ENCODE measurements at places on chromosomes 7 and 10.

- DNase-seq: no peak
Measured at GRCh38 chr7:111388912-111389311, 173.4 kb downstream of the IMMP2L start.

DNA sequence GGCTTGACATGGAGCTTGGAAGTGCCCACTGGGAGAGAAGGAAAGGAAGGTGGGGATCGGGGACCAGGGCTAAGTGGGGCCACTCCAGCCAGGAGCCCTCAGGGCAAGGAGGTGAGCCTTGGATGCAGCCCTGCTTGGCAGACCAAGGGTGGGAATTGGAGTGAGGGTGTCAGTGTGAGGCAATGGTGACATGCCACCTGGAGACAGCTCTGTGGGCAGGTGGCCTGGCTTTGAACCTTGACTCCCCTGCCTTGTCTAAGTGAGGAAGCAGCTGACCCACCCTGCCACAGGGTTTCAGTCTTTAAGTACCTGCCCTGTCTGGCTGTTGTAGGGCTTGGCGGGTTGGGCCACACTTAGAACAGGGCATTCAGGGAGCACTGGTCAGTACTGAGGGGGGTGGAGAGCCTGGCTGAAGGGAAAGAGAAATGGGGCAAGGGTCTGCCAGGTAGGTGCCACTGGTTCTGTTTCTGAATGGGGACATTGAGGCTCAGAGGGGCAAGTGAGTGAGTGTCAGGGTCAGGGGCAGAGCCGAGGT is 4.8 kb downstream of the RAMP3 start:
- no peak for DNase-seq

DNA sequence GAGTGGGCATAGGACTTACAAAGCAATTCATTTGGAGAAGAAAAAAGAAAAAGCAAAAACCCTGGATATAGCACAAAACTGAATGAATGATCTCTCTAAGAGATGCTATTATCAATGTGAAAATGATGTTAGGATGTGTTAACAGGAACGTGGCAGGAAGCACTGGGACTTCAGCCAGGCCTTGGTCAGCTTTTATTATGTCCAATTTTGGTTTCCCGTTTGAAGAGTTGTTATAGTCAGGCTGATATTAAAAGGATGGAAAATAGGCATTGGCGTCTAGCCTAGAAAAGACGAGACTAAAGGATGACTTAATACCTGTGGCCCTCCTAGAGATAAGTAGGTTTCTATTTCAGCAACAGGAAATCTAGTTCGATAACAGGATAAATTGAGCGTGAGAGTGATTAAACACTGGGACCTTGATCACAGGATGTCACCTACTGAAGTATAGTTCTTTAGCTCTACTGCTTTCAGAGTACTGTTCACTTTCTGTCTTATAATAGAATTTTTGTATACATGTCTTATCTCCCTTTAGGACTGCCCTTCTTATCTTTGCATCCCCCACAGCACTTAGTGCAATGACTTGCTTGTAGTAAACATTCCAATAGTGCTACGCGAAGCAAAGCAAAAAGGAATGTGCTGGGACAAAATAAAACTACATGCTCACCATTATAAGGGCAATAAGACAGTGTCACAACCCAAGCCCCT is 99.8 kb upstream of the AGBL3 start:
- DNase-seq: no peak

DNA sequence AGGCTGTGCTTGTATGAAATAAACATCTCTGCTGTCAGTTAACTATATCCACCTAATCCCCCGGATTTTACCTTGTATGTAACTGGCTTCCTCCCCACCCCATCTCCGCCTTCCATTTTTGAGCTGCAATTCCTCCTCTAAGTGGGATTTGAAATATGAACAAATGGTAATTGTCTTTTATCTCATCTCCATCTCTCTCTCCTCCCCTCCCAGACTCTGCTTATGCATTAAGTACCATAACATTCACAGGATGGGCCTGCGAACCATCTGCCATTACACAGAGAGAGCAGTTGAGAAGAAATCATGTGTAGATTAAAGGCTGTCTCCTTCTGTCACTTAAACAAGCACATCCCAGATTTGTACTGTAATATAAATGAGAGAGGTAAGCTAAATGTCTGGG is 1169.9 kb downstream of the TYW1 start:
- DNase-seq: no peak

DNA sequence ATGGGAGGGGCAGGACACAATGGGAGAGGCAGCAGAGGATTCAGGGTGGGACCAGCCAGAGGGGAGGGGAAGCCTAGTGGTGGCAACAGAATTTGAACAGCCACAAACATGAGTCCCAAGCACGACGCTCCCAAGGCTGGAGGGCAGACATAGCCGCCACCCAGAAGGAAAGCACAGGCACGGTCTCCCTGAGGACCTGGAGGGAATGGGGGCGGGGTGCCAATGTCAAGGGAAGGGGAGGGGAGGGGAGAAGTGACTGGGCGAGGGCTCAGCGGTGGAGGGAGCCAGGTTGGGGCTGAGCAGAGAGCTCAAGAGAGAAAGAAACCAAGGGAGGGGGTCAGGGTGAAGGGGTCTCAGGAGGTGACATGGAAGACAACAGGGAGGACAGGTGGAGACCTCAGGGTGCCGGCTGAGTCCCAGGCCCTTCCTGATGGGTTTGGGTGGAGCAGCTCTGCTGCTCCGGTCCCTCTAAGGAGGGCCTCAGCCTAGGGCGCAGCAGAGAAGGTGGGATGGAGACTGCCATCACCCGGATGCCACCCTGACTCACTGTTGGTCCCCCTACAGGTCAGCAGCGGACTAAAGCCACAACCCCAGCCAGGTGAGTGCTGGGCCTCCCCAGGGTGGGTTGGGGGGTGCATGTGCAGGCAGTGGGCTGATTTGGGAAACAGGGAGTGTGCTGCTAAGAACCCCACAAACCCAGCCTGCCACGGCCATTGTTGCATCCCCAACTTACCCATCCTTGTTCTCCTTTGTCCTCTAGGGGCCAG is 24.2 kb downstream of the PILRA start:
- no peak for DNase-seq

- DNase-seq: no peak
Measured at GRCh38 chr10:43234471-43235041, 32.3 kb downstream of the RASGEF1A start.

GRCh38 chr10:9068003-9068402 is 1013.5 kb downstream of the GATA3 start:
- DNase-seq: no peak

DNA sequence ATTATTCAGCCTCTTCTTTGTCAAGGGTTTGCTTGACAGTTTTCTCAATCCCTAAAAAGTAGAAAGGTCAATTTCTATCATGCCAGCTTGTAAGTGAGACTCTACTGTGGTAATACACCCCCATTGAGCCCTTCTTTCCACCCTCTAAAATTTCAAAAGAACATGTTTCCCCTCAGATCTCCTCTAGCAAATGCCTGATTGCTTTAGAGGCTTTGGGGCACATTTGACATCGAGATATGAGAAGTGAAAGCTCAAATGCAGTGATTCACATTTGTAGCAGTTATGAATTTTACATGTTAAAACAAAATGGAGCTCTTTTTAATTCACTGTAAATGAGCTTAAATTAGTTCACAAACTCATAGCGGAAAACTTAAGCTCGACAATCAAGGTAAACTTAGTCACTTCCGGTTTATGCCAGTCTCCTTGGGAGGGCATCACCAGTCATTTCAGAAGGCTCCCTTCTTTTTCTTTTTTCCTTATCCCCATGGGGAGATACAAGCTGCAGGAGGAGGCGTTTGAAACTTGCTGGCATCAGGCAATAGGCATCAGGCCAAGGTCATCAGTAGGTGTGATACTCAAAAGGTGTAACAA is 55.3 kb upstream of the ADO start:
- DNase-seq: no peak

GRCh38 chr7:36522453-36523007 is 132.9 kb downstream of the ANLN start:
- no peak for DNase-seq

- no peak for DNase-seq
Measured at GRCh38 chr10:7592627-7593026, 74.1 kb downstream of the ITIH5 start.

- DNase-seq: no peak
Measured at GRCh38 chr7:46864716-46865115, 717.2 kb downstream of the TNS3 start.

DNA sequence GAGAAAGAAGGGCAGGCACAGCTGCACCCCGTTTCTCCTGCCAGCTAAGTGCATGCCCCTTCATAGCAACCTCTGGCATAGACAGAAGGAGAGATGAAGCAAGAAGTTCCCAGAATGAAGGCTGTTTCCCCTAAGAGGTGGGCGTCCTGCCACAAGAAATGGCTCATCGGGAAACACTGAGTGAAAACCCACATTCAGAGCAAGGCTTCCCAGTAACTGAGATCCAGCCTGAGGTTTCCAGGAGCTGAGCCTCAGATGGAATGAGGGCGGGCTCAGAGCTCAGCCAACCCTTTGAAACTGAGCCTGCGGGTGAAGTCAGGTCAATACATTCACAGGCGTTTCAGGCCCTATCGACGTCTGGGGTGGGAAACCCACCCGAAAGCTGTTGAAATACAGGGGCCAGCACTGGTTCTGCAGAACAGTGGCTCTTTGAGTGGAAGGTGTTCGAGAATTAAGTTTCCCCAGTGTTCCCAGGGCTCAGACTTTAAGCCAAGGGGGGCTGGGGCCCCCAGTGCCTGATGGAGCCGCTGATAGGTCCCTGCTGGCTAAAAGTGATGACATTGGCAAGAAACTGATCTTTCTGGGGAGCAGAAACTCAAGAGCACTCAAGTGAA is 510.2 kb downstream of the RPS24 start:
- no peak for DNase-seq

GRCh38 chr7:1555813-1556543 is at the start of gene TMEM184A:
Gene TMEM184A, minus strand, starts transcription at chr7:1556205. Its CDS starts 721 bp downstream, at chr7:1555484.
- peak; percentile 70 for DNase-seq

- no peak for DNase-seq
Measured at GRCh38 chr7:123259759-123260158, 60.0 kb upstream of the SLC13A1 start.

GRCh38 chr7:41882256-41882655 is 179.4 kb upstream of the INHBA start:
- no peak for DNase-seq

- DNase-seq: no peak
Measured at GRCh38 chr10:106078895-106079576, 1085.5 kb downstream of the SORCS1 start.

DNA sequence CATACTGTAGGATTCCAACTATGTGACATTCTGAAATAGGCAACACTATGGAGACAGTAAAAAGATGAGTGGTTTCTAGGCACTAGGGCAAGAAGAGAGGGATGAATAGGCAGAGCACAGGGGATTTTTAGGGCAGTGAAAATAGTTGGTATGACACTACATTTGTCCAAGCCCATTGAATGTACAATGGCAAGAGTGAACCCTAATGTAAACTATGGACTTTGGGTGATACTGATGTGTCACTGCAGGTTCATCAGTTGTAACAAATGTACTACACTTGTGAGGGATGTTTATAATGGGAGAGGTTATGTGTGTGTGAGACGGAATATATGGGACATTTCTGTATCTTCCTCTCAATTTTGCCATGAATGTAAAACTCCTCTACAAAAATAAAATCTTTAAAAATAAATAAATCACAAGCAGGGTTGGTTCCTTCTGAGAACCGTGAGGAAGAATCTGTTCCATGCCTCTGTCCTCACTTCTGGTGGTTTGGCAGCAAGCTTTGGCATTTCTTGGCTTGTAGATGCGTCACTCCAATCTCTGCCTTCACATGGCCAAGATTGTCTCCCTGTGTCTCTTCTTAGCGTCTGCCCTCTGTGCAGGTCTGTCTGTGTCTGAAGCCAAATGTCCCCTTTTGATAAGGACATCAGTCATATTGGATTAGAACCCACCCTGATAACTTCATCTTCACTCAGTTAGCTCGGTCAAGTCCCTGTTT is 83.1 kb upstream of the AGBL3 start:
- no peak for DNase-seq

DNA sequence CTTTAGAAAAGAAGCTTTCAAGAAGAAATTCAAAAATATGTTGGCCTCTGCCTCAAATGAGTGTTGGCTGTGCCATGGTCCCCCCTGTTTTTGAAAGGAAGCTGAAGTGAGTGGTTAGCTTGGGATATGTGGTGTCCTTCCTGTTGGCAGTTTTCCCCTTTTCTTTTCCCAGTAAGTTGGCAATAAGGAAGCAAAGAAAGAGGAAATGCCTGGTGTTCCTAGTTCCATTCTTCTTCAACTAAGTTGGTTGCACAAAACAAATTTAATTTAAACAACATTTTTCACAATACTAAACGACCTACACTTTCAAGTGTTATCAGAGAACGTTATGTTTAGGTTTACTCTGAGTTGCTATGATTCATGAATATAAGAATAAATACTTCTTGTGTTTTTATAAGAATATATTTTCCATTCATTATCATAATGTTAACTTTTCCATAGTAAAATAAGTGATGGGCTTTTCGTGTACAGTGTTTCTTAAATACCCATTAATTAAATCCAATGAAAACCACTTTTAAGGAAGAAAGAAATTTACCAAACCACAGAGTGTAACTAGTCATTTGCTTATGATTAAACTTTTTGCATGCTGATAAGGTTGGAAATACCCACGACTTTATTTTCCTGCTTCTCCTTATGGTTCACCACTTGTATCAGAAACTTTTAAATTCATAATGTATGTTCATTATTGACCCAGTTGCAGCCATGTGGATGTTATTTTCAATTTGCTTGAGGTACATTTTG is 7.7 kb downstream of the HDAC9 start:
- DNase-seq: no peak

GRCh38 chr10:95873139-95873538 is 34.6 kb upstream of the CC2D2B start:
- no peak for DNase-seq

DNA sequence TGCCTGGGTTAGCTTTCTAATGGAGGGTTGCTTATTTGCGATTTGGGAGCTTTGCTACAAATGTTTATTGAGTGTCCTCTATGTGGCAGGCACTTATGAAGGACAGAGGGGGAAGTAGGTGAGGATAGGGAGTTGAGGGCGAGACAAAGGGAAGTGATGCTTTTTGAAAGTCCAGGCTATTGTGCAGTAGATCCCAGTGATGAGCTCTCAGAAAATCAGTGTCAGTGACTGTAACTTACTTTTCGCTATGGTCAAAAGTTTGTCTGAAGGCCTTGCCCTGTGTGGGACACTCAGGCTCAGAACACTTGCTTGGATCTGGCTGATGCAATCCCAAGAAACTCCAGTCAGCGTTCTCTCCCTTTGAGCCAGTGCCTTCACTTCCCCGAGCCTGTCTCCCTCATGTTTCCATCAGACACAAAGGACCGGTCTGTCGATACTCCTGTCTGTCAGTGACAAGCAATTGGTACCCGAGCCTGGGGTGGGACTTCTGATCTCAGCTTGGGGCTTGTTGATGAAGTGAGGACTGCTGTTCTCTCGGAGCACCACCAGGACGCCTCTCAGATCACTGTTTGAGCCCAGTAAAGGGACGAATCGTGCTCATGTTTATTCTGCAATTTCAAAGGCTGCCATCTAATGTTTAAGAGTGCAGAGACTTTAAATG is 63.1 kb upstream of the SORCS3 start:
- no peak for DNase-seq

- no peak for DNase-seq
Measured at GRCh38 chr10:88820748-88821401, 18.3 kb downstream of the LIPM start.

GRCh38 chr10:61257956-61258496 is 195.2 kb downstream of the TMEM26 start:
- DNase-seq: no peak
